Stimulated activated CD8-positive, alpha-beta memory T cell treated with anti-CD3 and anti-CD28 coated beads, Interleukin-7, amount 100 ng/mL, for 24 hours (primary cell): ENCODE measurements at places on chromosomes 3 and 15.

GRCh38 chr15:64696481-64696880 is 78.9 kb downstream of the RBPMS2 start:
- no peak for DNase-seq

DNA sequence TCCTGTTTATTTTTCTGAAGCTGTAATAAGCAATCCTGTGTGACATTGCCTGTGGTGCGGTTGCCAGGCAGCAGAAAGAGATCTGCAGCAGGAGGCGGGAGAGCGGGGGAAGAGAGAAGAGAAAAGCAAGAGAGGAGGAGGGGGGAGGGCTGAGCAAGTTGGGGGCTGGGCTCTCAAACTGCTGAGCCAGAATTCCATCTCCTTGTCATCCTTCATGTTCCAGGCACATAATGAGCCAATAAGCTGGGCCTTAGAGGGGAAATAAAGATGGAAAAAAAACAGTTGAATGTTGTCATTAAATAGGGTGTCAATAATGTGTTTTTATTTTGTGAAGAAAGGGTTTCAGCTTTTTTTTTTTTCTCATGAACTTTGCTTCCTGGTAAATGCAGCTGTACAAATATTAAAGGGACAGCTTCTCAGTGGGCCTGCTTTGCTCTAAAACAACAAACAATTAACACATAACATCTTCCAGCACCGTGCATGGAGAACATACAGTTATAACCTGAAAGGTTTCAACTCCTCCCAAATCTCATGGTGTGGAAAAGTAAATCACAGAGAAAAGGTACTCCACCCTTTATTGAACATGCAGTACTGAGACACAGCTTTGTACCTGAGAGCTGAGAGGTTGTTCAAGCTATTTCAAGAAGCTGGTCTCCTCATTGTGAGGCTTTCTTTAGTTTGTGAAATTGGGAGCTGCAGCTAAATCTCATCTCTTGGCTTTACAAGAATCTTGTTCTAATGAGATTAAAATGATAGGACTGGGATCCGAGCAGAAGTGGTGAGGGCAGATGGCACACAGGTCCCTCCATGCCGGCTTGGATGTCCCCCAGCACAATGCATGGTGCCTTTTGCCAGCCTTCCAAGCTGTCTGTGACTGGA is 451.1 kb upstream of the KCNMB2 start:
- DNase-seq, result no peak

- no peak for DNase-seq
Observed at GRCh38 chr3:144296808-144297207, 325.2 kb downstream of the DIPK2A start.

DNA sequence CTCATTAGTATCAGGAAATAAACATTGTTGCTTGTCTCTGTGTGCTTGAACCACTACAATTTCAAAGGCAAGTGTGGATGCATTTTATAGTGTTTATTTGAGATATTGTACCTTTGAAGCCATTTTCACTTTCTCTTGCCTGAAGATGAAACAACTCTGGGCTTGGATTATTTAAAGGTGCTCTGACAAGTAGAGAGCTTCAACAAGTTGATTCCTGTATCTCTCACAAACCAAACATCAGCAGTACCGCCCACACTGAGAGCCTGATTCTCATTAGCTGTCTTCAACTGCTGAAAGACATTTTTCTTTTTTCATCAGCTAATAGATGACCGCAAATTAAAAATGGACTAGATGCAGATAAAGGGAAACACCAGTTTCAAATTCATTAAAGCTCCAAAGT is 806 bp upstream of the CERS3 start:
- no peak for DNase-seq

GRCh38 chr3:150067561-150067960 is 96.9 kb upstream of the PFN2 start:
- no peak for DNase-seq
